ENCODE measurements at places on chromosomes 3 and 15. TPM values are rescaled to one million over a fixed set of nuclear protein-coding genes. Genes with fewer than 3 reads are reported as not detected.

GRCh38 chr3:67437090-67437489 is 217.3 kb downstream of the SUCLG2 start:
- no peak for DNase-seq

DNA sequence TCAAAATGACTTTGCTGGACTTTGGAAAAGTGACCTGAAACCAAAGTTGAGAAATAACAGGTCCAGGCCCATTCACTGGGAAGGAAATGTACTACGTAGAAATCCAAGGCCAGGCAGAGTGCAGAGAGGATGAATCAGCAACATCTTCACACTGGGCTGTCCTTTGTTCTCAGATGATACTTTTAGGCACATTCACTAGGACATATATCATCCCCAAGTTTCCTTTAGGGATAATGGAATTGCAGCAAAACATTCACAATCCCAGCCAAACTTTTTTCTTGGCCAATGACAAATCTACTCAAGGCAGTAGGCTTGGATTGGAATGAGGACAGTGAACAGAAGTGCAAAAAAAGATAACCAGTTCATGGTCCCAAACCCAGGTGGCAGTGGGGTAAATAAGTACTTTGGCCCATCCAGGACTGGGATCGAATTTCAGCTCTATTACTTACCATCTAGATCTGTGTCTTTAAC is 75.1 kb downstream of the CLDN11 start:
- no peak for DNase-seq

GRCh38 chr15:25684521-25685431 is 178.4 kb downstream of the ATP10A start:
- no peak for DNase-seq

GRCh38 chr3:71930056-71930991 is 145.4 kb upstream of the PROK2 start:
- peak; percentile 58 for DNase-seq

DNA sequence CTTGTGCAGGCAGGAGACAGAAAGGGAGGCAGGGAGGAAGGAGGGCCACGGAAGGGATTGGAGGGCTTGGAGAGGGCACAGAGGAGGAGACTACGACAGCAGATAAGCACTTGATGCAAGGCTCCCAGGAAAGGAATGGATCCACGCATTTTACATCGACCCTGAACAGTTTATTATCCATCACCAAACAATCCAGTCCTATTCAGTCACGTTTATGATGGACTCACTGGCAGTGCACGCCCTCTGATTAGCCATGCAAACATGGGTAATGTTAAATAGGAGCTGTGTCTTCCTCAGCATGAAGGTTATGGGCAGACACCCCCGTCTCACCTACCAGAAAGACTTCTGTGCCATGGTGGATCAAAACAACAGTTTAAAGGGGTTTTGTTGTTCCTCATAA is 80.2 kb upstream of the SNRK start:
- no peak for DNase-seq

- no peak for DNase-seq
Measured at GRCh38 chr3:100730524-100730923, 21.2 kb downstream of the TFG start.

DNA sequence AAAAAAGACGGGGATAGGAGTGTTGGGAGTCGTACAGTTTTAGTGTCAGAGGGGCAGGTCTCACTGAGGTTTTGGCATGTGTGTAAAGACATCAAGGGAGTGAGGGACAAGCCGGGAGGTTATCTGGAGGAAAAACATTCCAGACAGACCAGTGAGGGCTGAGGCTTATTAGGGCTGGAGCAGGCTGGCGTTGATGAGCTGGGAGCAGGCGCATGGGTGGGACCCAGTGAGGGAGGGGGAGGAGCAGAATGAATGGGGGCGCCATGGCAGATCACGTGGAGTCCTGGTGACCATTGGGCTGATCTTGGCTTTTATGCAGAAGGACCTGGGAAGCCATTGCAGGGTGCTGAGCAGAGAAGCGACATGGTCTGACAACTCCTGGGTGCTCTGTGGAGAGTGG is 180.2 kb downstream of the SLCO3A1 start:
- DNase-seq, result no peak

GRCh38 chr3:112074616-112075497 is 11.3 kb upstream of the C3orf52 start:
- DNase-seq, result no peak

DNA sequence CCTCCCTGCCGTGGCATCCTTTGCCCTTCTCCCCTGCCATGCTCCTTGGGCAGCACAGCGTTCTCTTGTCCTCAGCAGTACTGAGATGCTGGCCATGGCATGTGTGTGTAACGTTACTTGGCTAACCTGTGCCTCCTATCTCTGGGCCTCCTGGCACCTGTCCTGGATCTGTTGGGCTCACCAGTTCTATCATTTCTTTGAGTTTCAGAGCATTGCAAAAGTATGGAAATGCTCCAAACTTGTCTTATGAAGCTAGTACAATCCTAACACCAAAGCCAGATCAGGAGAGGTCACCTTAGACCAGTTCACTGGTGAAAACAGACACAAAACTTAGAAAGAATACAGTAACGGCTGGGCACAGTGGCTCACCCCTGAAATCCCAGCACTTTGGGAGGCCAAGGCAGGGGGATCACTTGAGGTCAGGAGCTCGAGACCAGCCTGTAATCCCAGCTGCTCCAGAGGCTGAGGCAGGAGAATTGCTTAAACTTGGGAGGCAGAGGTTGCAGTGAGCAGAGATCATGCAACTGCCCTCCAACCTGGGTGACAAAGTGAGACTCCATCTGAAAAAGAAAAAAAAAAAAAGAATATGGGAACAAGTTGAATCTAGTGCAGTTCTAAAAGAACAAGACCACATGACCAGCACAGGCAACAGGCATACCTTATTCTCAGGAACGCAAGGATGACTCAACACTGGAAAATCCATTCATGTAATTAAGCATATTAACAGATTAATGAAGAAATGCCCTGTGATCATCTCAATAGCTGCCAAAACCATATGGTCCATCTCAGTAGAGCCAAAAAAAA is 62.4 kb upstream of the TRPM1 start:
- DNase-seq, result no peak

GRCh38 chr3:55283441-55283925 is 203.6 kb downstream of the WNT5A start:
- DNase-seq, result no peak

- DNase-seq, result no peak
Measured at GRCh38 chr15:63236272-63236671, 41.1 kb upstream of the APH1B start.

- no peak for DNase-seq
Measured at GRCh38 chr15:45785897-45786296, 151.1 kb downstream of the SQOR start.

GRCh38 chr3:179299999-179300613 is 22.7 kb upstream of the ZNF639 start:
- DNase-seq, result no peak

GRCh38 chr3:1197051-1197450 is 104.2 kb downstream of the CNTN6 start:
- DNase-seq, result no peak

- DNase-seq, result peak; percentile 41
Measured at GRCh38 chr3:128969993-128970739, 23.7 kb downstream of the CFAP92 start.

- DNase-seq, result no peak
Measured at GRCh38 chr15:53563627-53564026, 195.8 kb downstream of the WDR72 start.

DNA sequence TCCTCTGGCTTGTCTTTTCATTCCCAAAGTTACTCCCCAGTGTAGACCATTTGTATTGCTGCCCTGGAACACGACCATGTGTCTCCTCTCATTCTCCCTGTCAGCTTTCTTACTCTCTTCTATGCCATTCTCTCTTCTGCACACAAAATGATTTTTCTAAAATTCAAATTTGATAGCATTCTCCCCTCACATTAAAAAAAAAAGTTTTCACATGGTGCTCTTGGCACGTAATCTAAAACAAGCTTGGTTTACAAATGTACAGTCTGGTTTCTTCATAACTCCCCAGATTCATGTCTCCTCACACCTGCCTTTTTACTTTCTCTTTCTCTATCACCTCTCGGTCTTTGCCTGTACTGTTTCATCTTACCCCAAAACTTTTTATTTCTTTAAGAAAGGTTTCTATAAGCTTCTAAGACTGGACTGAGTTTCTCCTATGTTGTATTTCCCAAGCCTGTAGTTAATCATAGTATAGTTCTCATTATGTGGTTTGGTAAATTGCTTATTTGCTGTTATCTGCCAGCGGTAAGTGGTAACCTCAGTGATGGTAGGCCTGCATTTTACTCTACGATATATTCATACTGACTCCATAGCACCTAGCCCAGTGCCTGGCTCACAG is 31.2 kb downstream of the BCHE start:
- no peak for DNase-seq

DNA sequence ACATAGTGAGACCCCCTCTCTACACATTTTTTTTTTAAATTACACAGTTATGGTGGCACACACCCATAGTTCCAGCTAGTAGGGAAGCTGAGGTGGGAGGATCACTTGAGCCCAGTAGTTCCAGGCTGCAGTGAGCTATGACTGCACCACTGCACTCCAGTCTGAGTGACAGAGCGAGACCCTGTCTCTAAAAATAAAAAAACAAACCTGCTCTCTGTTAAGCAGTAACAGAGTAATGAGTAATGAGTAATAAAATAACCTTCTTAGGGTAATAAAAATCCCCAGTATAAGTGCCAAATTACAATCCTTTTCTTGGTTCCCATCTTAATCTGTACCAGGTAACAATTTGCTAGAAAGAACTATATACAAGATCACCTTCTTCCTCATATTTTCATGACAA is 65.9 kb upstream of the PLXND1 start:
- no peak for DNase-seq

GRCh38 chr3:191696348-191696747 is 235.4 kb downstream of the PYDC2 start:
- DNase-seq, result no peak

- no peak for DNase-seq
Measured at GRCh38 chr3:117393119-117393518, 683.5 kb downstream of the TUSC7 start.

DNA sequence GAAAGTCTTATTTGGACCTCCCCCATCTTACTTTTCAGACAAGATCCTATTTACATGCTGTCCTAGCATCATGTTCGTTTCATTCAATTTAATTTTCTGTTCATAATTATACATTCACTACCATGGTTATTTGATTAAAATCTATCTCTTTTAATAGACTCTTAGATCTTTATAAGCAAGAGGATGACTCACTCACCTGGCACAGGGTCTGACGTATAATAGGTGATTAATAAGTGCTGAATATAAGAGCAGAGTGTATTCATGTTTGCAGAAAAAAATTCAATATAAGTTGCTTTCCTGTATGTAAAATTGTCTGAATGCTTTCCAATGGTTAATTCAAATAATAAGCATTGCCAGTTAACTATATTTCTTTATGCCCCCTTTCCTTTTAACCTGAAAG is 165.5 kb upstream of the CBLB start:
- no peak for DNase-seq

DNA sequence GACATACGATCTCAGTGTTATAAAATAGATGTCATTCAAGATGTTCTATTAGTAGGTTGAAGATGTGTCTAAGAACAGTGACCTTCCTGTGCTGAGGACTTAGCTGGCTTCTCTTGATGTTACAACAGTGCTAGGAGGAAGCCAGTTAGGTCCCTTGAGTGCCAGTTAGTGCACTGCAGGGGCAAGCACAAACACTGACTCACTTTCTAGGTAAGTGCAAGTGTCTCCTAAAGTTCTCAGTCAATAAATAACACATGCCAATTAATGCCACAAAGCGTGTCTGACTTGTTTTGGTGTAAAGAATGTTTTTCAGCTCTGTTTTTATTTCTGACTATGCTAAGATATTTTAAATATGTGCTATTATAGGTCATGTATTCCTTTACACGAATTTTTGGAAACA is 211.8 kb downstream of the NAALADL2 start:
- no peak for DNase-seq

Gene NAALADL2
- not detected for total RNA-seq

Gene GALNT15
- not detected for total RNA-seq

Gene RASGRP1
- total RNA-seq, result 216 TPM

Gene ZIC1
- total RNA-seq, result not detected

Gene AQP9
- total RNA-seq, result not detected

Gene RPP14
- total RNA-seq, result 14.3 TPM

Gene SEC22C
- 72.0 TPM for total RNA-seq

Gene PLA1A
- total RNA-seq, result not detected

Gene SAMD7
- total RNA-seq, result not detected

Gene HYKK
- total RNA-seq, result 1.6 TPM

Gene IL5RA
- 3.7 TPM for total RNA-seq

Data from CD4-positive, CD25-positive, alpha-beta regulatory T cell (primary cell).